ENCODE measurements at places on chromosomes 2 and 18.
A peak's percentile ranks its signal among the peaks of the same experiment; 100 is the strongest.

- DNase-seq, result no peak
These were observed 37.4 kb upstream of the PPP1R1C start for GRCh38 chr2:181948227-181948626.

- DNase-seq, result no peak
These were observed 472.0 kb downstream of the DCDC2C start for GRCh38 chr2:4175343-4175742.

DNA sequence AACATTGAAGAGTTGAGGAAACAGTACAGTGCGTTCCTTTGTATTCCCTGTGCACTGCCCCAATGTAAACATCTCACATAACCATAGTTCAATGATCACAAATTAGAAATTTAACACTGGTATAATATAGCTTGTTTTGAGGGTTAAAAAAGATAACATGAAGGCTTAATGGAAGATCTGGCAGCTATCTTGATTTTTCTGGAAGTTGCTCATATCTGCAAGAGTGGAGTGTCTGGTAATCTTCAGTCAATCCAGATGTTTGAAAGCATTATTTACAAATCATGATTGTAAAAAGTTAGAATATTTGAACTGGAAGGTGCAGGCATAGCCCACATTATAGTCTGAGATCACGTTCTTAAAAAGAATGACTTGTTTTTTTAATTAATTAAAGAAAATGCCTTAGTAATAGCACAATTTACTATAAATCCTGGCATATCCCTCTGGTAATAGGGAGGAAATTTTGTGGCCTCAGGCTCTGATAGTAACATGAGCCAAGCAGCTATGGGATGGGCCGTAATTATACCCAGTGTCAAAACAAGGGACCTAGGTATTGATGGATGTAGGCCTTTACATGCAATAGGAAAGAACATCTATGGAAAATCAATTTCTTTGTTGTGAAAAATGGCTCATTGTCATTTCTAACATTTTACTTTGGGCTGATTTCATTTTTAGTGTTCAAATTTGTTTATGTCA lies 418.0 kb downstream of the THSD7B start:
- DNase-seq, result no peak

GRCh38 chr2:105536175-105536574 lies 137.3 kb upstream of the FHL2 start:
- no peak for DNase-seq

- DNase-seq, result no peak
These were observed 94.3 kb downstream of the RNF144A start for GRCh38 chr2:7011356-7012083.

- no peak for DNase-seq
These were observed 141.8 kb downstream of the MYO1B start for GRCh38 chr2:191386938-191387536.

DNA sequence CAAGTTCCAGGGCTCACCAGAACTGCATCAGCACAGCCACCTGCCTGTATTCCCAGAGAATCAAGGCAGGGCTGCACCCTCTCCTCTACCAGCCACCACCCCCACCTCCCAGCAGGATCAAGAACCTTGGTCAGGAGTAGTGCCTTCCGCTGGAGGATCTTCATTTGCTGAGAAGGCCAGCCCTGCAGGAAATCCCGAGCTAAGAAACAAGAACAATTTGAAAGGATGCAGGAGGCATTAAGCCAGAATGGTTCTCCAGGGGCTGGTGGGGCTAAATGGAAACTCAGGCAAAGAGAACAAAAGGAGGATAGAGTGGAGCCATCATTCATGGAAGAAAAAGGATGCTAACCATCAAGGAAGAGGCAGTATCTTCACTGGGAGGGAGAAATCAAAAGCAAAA lies 147.3 kb upstream of the SLC14A2 start:
- DNase-seq, result no peak

- DNase-seq, result no peak
These were observed 32.3 kb upstream of the LIPG start for GRCh38 chr18:49529596-49529995.

- DNase-seq, result no peak
These were observed 51.3 kb downstream of the TET3 start for GRCh38 chr2:74036010-74036409.

DNA sequence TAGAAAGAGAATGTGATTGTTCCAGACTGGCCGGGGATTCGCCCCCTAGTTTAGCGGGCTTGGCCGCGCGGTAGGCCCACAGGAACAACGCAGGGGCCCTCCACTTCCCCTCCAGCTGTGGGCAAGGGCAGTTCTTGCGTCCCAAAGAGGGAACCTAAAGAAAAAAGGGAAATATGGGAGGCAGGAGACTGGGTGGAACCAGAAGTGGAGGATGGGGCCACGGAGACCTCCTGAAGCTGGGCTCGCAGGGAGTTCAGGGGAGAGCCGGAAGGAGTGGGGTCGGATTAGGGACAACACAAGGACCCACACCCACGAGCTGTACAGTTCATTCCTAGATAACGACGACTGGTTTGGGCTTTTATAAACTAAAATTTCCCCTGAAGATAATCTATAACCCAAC lies 18.2 kb downstream of the GNLY start:
- DNase-seq, result no peak

DNA sequence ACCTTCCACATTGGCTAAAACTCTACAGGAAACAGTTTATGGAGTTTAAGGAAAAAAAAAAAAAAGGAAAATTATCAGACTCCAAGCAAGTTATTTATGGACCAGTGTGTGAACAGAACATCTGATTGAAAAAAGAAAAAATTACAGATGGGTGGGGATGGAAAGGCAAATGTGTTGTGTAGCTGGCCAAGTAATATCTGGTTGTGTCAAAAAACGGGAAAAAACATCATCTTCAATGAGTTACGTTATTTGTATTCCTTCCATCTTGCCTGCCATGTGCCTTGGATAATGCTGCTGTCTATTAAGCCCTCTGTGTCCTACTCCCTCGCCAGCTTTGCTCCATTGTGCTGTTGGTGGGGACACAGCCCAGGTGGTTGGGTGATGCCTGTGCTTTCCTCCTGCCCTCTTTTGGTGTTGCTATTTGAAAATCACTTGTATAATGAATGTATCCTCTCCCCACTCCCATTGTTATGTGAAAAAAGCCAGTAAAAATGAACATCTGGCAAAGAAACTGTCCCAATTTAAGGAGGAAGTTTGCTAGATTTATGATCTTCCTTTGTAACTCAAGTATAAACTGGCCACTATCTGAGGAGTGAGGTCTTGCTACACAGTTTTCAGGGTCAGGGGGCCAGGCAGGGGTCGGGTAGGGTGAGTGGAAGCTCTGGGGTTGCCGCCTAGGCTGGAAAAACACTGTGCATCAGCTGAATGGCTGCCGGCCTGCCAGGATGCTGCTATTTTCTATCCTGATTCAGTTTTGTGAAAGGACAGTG lies 155.9 kb downstream of the FMNL2 start:
- DNase-seq, result no peak

DNA sequence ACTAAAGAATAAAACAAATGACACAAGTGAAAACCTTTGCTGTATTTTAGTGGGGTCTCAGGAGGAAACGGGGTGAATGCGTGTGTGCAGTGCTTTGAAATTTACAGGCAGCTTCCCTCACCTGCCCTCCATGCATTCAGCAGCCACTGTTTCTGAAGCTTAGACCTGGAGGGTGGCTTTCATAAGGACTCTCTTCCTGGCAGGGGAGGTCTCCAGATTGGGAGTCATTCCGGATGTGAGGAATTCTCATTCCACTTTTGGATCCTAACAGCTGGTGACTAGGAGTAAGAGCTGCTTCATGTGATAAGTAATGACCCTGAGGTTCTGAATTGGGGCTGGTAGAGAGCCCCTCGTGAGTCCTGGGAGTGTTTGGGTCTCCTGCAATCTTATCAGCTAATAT lies 192.5 kb downstream of the SH3BP4 start:
- no peak for DNase-seq

DNA sequence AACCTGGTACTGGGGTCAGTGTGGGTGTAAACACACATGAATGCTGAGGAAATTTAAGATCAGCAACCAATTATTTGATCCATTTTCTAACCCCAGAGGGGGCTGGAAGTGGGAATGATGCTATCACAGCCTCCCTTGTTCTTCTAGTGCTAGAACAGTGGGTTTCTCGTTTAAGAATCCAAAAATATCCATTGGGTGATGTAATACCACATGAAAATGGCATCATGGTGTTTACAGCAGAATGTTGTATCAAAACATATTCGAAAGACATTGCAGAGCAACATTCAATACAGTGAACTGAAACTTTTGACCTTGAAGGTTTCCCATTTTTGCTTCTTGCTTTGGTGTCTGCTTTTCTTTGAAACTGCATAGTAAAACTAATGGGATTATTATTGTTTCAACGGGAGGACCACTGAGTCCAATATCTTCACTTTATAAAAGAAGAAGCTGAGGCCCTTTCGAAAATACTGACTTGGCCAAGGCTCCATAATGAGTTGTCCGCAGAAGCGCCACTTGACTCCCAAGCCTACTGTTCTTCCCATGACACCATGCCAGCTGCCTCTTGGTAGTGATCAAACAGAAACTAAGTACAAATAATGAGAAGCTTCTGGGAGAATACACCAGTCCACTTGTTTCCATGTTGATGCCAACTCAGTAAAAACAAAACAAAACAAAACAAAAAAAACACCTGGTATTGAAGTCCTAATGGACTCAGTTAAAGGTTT lies 106.1 kb downstream of the COLEC12 start:
- DNase-seq, result no peak

- DNase-seq, result no peak
These were observed 124.0 kb downstream of the OSBPL1A start for GRCh38 chr18:24273596-24273995.

GRCh38 chr2:80643598-80643997 lies 339.0 kb upstream of the LRRTM1 start:
- no peak for DNase-seq

GRCh38 chr2:88729061-88729745 lies 37.7 kb downstream of the RPIA start:
- no peak for DNase-seq

DNA sequence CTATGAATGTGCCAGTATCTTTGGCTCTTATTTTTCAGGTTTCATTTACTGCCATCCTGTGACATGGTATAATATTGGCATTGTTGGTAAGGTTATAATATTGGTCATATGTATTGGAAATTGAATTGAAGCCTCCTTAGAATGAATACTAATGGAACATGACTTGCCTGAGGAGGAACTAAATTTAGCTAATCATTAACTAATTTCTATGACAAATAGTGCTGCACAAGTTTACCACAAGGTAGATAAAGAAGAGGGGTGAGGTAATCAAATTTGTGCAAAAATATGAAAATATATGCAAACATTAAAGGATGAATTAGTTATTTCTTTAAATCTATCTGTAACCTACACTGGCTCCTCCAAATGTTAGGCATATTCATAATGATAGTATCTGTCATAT lies 43.2 kb upstream of the ORC2 start:
- no peak for DNase-seq

DNA sequence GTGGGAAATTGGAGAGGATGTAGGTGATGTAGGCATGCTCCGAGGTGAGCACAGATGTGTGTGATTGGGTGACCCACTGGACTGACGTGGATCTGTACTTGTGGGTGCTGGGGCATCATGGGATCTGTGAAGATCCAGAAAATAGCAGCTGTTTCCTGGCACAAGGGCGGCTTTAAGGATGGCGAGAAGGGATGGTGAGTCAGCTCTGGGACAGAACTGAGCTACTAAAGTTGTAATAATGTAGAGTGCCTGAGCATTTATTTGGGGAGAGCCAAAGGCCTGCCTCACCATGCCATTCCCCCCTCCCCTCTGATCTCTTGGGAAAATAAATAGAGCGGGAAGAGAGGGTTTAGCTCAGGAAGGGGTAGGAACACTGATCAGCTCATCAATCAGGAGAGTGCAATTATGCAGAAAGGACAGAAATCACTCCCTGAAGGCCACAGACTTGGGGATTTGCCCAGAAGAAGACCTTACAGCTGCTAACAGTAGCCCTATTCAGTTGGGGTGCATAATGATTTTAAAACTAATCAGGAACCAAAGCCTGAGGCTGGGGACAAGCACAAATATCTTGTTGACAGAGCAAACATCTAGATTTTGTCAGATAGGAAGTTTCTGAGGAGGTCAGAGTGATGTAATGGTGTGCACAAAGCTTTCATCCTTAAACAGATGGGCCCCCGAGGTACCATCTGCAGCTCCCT lies 30.3 kb downstream of the TANC1 start:
- DNase-seq, result no peak

DNA sequence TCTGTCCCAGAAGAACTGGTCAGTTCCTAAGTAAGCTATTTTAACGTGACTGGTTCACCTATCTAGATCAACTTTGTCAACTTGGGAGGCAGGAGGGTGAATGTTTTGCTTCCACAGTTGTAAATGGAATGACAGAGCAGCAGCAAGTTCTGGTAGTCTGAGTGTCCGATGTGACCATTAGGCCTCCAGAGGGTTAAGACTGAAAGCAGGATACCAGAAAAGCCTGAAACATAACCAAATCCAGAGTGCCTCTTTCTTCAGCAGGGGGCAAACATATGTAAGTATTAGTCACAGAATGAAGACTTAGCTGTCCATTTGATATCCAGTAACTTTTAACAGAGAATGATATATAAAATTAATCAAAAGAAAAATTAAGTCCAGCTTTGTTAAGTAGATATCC lies 9.2 kb downstream of the HOXD3 start:
- no peak for DNase-seq

GRCh38 chr2:48248251-48248933 lies 281.6 kb upstream of the STON1 start:
- DNase-seq, result peak; percentile 69

DNA sequence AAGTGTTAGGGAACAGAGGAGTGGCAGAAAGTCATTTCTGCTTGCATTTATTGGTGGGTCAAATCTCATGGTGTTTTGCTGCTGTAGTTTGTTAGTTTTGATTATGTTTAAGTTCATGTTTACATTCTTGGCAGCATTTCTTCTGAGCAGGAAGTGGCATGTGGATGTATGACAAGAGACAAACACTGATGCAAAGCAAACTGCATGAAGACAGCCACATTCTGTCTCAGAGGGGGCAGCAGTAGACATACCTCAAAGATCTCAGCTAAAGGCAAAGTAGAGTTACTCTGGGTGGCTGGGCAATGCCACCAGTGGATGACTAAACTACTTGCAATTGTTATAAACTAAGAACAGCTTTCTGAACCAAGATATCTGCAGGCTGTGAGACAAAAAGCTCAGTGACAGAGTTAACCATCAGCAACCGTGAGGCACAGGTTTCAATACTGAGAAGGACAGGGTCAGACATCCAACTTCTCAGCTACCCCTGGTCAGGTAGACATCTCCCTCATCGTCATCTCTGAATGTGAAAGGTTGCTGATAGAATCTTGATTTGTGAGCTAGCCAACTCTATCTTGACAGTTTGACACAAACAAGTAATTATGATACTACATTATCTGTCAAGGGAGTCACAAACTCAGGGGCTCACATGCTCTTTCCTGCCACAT lies 16.4 kb downstream of the GALNT3 start:
- no peak for DNase-seq

- no peak for DNase-seq
These were observed 75.6 kb downstream of the DCDC2C start for GRCh38 chr2:3778851-3779495.
